ENCODE measurements at places on chromosomes 6 and 20.

- DNase-seq = no peak
- H3K27me3 ChIP-seq = no peaks in the 10 kb centered on the region
- peaks cover 50% of the 10 kb centered on the region for H3K36me3 ChIP-seq
- peaks cover 63% of the 10 kb centered on the region for H3K4me1 ChIP-seq
- H3K27ac ChIP-seq = peak overlapping the region; percentile 51
These were observed 198.5 kb upstream of the TAB2 start for GRCh38 chr6:149118737-149119653.

DNA sequence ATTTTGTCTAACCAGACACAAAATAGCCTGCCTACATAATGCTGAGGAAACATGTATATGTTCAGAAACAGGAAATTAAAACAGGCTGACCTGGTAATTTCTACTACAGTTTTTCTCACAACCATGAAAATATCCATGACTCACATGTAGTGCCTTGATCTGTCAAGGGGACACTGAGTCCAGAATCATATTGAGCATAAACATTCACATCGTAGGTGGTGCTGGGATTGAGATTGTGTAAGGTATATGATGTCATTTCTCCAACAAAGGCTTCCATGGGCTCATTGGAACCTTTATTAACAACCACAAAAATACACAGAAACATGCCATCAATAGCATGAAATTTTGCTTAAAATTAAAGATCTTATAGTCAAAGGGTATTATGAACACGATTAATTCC, 80.9 kb downstream of the COL12A1 start:
- H3K27me3 ChIP-seq = no peaks in the 10 kb centered on the region
- no peak overlapping the region for H3K27ac ChIP-seq
- H3K4me1 ChIP-seq = no peaks in the 10 kb centered on the region
- no peak for DNase-seq

- H3K4me3 ChIP-seq = no peak overlapping the region
- no peaks in the 10 kb centered on the region for H3K4me1 ChIP-seq
- no peaks in the 10 kb centered on the region for H3K36me3 ChIP-seq
- no peak overlapping the region for H3K27ac ChIP-seq
- no peaks in the 10 kb centered on the region for H3K27me3 ChIP-seq
These were observed 90.5 kb upstream of the TBX18 start for GRCh38 chr6:84854811-84855400.

DNA sequence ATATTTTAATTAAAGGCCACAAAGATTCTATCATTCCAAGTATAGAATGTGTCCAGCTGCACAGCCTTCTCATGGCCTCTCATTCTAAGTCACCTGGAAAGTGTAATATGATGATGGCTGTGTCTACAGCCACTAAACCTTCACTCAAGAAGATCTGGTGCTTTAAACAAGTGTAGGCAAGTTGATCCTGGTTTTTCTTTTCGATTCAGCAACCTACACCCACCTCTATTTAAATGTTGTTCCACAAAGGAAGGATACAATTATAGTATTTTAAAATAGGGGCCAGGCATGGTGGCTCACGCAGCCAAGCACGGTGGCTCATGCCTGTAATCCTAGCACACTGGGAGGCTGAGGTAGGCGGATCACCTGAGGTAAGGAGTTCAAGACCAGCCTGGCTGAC, 25.5 kb upstream of the DST start:
- H3K27me3 ChIP-seq = no peaks in the 10 kb centered on the region
- H3K4me3 ChIP-seq = no peak overlapping the region
- H3K4me1 ChIP-seq = peaks cover 2% of the 10 kb centered on the region
- no peak for DNase-seq
- no peaks in the 10 kb centered on the region for H3K36me3 ChIP-seq
